Lower lobe of right lung (tissue), 2 donors: ENCODE measurements at places on chromosomes 7 and 10. TPM values are rescaled to one million over a fixed set of nuclear protein-coding genes. Genes with fewer than 3 reads are reported as not detected.
A peak's percentile ranks its signal among the peaks of the same experiment; 100 is the strongest.

- peak; percentile 12 for DNase-seq
Observed at GRCh38 chr10:43373461-43373860, 2.0 kb downstream of the FXYD4 start.

GRCh38 chr10:131829156-131829930 is 71.5 kb upstream of the PPP2R2D start:
- peak; percentile 34 for DNase-seq

DNA sequence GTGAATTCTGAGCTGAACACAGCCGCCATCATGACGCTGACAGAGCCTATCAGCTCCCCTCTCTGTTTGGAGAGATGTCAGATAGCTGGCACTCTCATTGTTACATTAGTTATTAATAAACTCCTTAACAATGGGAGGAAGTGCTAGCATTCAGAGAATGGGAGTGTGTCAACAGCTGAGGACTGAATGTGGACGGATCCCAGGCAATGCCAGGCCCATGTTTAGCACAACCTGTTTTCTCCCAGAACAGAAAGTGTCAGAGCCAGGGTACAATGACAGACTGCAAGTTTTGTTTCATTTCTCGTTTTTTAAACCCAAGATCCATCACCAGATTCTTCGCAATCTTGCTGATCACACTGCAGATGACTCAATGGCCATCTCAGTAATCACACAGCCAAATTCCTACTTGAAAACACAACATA is 99.6 kb downstream of the PRPF18 start:
- DNase-seq: no peak

Gene CALU
- total RNA-seq: 84.6 TPM

DNA sequence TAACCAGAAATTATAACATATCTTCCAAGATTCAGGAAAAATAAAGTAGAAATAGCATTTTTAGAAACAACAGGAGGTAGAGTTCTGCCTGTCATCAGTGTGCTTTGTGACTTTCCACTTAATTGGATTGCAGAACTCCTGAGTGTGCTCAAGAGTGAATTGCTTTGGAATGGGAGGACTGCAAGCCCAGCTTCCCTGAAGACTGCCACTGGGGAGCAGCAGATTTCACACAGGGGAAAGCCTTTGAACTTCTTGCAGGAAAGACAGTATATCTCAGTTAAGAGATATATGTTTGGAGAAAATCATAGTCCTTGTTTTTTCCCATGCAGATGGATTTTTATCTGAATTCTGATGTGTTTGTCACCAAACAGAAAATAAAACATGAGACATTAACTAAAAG is 124.5 kb downstream of the TMEM168 start:
- no peak for DNase-seq

DNA sequence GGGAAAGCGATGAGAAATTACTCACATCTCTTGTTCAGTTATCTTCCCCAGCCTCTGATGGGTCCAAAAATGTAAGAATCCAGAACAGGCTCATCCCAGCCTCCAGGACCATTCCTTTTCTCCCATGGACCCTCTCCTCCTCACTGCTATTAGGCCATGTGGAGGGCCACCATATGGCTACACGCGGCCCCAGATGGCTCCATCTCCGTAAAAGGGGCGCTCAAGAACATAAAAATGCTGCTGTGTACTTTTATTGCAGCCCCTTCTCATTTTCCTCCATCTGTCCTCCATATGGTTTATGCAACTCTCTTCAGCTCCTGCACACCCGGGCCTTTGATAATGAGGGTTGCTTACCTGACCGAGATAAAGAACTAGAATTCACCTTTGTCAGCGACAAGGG is 166.2 kb downstream of the RAPGEF5 start:
- no peak for DNase-seq

- no peak for DNase-seq
Observed at GRCh38 chr7:40763319-40764287, 628.8 kb downstream of the SUGCT start.

Gene HKDC1
- total RNA-seq: 5.9 TPM

GRCh38 chr7:146136357-146136875 is 19.8 kb downstream of the CNTNAP2 start:
- no peak for DNase-seq

Gene TSPAN33
- 9.5 TPM for total RNA-seq

DNA sequence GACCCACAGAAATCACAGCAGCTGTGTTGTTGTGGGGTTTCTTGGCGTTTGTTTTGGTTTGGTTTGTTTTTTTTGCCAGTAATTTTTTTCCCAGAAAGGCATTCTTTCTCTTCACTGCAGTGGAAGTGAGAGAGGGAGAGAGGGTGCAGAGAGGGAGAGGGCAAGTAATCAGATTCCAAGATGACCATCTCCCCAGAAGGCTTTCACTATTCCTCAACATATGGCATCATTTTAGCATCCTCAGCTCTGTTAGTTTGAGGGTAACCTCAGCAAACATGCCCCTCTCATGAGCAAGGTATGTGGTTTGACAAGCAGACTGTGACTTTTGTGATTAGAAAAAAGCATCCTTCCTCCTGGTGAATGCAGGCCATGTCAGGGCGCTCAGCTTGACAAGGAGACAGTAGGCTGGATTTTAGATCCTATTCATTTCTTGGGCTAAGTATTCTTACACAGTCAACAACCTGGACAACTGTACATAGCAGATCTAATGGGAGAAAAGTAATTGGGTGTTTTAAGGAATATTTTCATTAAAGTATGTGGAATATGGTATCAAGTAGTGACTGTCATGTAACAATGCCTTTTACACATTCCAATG is 86.3 kb upstream of the PIK3CG start:
- no peak for DNase-seq

- no peak for DNase-seq
Observed at GRCh38 chr7:101402081-101402779, 39.6 kb downstream of the COL26A1 start.

GRCh38 chr7:91416155-91416865 is 152.1 kb downstream of the FZD1 start:
- no peak for DNase-seq

GRCh38 chr7:114818501-114818900 is 103.4 kb upstream of the MDFIC start:
- no peak for DNase-seq
